Spinal cord (tissue), 10 donors: ENCODE measurements at places on chromosomes 16 and 17.

GRCh38 chr17:7580604-7581575, 1.5 kb downstream of the CD68 start:
- no peak for DNase-seq
- peaks cover 80% of the 10 kb centered on the region for H3K36me3 ChIP-seq
- no peaks in the 10 kb centered on the region for H3K27me3 ChIP-seq
- no peak overlapping the region for H3K4me3 ChIP-seq
- no peak overlapping the region for H3K27ac ChIP-seq

GRCh38 chr17:5211458-5211857, 19.8 kb upstream of the ZNF594 start:
- H3K4me1 ChIP-seq, result no peaks in the 10 kb centered on the region
- no peak for DNase-seq
- H3K36me3 ChIP-seq, result peaks cover 34% of the 10 kb centered on the region

DNA sequence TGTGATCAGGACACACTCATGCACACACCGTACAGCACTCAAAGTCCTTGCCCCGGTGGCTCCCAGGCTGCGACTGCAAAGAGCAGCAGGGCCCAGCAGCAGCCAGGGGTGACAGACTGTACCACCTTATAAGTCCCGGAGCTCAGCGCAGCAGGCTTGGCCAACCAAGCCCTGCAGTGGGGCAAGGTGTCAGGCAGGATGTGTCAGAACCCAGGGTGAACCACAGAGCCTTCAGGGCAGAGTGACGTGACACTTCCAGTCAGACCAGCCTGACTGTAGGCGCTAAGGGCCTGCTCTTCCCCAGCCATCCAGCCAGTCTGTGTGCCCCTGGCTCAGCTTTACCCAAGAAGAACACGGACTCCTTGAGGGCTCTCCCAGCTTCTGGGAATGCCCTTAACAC, 204.1 kb downstream of the COPRS start:
- H3K4me3 ChIP-seq, result no peak overlapping the region
- peaks cover 5% of the 10 kb centered on the region for H3K4me1 ChIP-seq
- no peaks in the 10 kb centered on the region for H3K36me3 ChIP-seq
- DNase-seq, result no peak
- H3K27ac ChIP-seq, result no peak overlapping the region

DNA sequence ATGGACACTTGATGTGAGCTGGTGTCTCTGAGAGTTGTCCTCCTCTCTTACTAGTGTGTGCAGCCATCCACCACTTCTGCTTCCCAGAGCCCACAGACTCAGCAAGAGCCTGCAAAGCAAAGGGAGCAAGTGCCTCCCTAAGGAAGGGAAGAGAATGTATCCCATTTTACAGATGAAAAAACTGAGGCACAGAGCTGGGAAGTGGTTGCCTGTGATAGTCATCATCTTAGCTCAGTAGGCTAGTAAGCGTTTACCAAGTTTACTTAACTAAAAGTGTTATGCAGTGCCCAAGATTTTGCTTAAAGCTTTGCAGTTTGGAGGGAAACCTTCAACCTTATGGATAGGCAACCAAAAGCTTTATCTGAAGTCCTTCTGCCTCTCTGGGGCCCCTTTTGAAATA, 23.0 kb upstream of the EFCAB13 start:
- no peak overlapping the region for H3K27ac ChIP-seq
- H3K4me3 ChIP-seq, result no peak overlapping the region
- no peak for DNase-seq
- no peaks in the 10 kb centered on the region for H3K27me3 ChIP-seq
- H3K36me3 ChIP-seq, result no peaks in the 10 kb centered on the region

DNA sequence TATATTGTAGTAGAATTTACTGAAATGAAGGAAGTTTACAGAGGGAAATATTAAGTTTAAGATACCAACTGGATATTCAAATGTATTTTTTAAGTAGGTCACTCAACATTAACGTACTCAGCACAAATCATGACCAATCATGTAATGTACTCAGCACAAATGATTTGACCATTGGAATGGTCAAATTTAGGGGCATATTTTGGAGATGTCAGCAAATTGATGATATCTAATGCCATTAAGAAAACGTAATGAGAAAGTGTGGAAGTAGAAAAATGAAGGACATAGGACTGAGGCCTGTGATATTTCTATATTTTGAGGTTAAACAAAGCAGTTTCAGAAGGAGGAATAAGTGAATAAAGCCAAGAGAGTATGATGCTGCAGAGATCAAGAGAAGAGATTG, 334.8 kb downstream of the KIF2B start:
- H3K27me3 ChIP-seq, result no peaks in the 10 kb centered on the region
- no peaks in the 10 kb centered on the region for H3K4me1 ChIP-seq
- no peaks in the 10 kb centered on the region for H3K36me3 ChIP-seq
- no peak overlapping the region for H3K4me3 ChIP-seq
- H3K27ac ChIP-seq, result no peak overlapping the region
- DNase-seq, result no peak

GRCh38 chr17:58693208-58693607, 806 bp downstream of the RAD51C start:
- H3K27ac ChIP-seq, result peak overlapping the region; percentile 90
- H3K36me3 ChIP-seq, result peaks cover 2% of the 10 kb centered on the region
- H3K4me1 ChIP-seq, result peaks cover 9% of the 10 kb centered on the region
- H3K4me3 ChIP-seq, result peak overlapping the region; percentile 81
- no peaks in the 10 kb centered on the region for H3K27me3 ChIP-seq
- no peak for DNase-seq

- H3K4me1 ChIP-seq, result no peaks in the 10 kb centered on the region
- no peak overlapping the region for H3K4me3 ChIP-seq
- H3K36me3 ChIP-seq, result no peaks in the 10 kb centered on the region
Measured at GRCh38 chr16:47627085-47627639, 166.0 kb downstream of the PHKB start.
